ENCODE measurements at places on chromosomes 7 and 10. TPM values are rescaled to one million over a fixed set of nuclear protein-coding genes. Genes with fewer than 3 reads are reported as not detected.

SEMA3D gene
- 10.3 TPM for total RNA-seq

DNA sequence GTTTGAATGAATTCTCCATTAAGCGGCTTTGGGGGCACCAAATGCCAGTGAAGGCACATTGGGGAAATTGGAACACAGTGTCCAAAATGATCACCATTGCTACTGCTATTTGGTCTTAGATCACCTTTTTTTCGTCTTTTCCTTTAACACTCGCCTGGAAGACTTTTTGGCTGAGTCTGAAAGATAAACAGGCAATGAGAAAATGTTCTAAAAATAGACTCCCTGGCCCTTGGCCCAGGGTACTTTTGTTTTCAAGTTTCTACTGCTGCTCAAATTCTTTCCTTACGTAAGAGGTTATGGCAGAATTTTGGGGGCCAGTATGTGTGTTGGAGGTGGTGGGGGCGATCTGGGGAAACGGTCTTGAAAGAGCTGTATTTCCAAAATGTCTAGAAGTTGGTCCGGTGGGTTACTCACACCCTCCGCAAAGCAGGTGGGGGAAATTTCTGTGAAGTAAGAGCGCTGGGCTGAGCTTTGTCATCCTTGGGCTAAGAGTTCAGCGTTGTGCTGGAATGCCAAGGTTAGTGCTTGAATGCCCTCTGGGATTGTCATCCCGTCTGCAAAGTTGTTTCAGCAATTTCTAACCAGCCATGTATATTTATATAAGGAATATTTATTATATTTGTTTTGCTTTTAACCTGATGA is 1.3 kb upstream of the ITPRIP start:
- peak; percentile 93 for DNase-seq
- H3K27me3 ChIP-seq = no peaks in the 10 kb centered on the region

DNA sequence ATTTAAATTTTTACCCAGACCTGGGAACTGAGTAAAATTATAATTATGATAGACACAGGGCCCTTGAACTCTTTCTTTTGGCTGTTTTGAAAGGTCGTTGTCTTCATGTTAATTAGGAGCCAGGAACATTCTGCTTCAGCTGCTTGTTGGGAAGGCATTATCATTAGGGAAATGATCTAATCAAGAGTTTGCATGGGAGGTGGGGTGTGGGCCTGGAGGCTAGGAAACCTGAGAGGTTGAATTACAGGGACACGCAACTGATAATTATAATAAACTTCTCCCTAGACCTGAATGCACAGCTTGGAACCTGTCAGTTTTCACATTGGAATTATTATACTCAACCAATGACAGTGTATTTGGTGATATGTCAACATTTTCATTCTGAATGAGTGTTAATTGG is 237.7 kb downstream of the CACNB2 start:
- no peak overlapping the region for H3K4me3 ChIP-seq
- no peaks in the 10 kb centered on the region for H3K4me1 ChIP-seq
- no peaks in the 10 kb centered on the region for H3K27me3 ChIP-seq
- no peak for DNase-seq
- H3K36me3 ChIP-seq = no peaks in the 10 kb centered on the region

DNA sequence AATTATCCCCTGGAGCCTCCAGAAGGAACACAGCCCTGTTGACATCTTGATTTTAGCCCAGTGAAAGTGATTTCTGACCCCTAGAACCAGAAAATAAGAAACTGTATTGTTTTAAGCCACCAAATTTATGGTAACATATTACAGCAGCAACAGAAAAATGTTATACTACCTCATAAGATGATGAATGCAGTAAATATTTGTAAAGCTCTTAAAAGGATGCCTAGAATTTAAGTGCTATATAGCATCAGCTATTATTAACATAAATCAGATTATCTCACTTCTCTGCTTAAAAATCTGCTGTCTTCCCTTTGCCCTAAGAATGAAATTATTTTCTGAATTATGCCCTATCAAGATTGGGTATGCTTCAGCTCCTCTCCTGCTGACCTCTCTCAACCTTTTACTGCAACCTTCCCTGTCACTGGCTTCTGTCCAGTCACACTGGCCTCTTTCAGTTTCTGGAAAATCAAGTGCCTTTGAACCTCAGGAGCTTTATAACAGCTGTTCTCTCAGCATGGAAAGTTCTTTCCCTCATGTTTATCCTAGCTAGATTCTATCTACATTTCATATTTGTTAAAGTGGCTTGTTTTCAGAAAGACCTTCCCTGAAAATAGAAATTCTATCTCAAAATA is 78.9 kb downstream of the GPR37 start:
- H3K27ac ChIP-seq = no peak overlapping the region
- no peaks in the 10 kb centered on the region for H3K36me3 ChIP-seq
- H3K4me1 ChIP-seq = no peaks in the 10 kb centered on the region
- H3K27me3 ChIP-seq = no peaks in the 10 kb centered on the region
- H3K4me3 ChIP-seq = no peak overlapping the region

DNA sequence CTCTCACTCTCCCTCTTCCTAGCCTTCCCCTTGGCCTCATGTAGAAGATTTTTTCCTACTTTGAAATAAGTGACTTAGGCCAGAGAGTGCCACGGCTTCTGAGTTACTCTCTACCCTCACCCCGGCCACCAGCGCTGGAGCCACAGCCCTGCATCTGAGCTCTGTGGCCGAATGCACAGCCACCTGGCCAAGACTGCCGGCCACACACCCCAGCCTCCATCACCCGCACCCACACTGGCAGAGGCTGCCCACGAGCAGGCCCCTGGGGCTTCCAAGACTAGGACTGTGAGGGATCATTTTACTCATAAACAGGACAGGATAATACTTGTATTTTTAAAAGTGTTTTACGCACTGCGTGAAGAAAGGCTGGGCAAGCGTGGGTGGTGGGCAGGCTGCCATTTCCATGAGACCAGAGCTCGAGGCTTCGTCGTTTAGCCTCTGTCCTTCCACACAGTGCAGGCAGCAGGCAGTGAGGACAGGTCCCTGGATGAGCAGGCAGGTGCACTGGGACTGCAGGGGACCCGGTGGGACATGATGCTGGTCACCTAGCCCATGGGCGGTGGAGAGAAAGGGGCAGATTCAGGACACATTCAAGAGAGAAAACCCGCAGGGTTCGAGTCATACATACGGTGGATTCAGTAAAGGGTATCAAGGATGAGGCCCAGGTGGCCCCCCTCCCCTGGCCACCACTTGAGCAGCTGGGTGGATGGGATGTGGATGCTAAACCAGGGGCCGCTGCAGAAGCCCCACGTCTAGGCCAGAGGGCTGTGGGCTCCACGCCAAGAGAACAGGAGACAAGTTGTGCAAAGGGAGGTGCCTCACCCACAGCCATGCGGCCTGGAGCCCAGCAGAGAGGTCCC is 35.5 kb upstream of the RNF32 start:
- H3K4me1 ChIP-seq = peaks cover 14% of the 10 kb centered on the region
- H3K36me3 ChIP-seq = no peaks in the 10 kb centered on the region
- DNase-seq = no peak
- H3K27me3 ChIP-seq = no peaks in the 10 kb centered on the region
- no peak overlapping the region for H3K4me3 ChIP-seq

DNA sequence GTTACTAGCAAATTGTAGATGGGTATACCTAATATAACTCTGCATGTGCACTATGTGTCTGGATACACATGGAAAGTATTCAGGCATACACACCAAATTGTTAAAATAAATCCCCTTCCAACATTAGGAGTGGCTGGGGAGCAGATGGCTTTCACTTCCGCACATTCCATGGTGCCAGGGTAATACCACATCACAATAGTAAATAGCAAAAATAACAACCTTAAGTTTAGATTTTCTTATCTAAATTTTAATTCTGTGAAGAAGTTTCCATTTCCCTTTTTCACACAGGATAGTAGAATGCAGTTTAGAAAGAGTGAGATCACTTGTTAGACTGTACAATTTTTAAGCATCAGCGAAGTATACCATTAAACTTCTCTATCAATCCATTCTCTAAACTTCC is 5.8 kb upstream of the ALOX5 start:
- no peaks in the 10 kb centered on the region for H3K36me3 ChIP-seq
- H3K4me3 ChIP-seq = no peak overlapping the region
- H3K27me3 ChIP-seq = peaks cover 19% of the 10 kb centered on the region
- no peak for DNase-seq
- no peak overlapping the region for H3K27ac ChIP-seq

DNA sequence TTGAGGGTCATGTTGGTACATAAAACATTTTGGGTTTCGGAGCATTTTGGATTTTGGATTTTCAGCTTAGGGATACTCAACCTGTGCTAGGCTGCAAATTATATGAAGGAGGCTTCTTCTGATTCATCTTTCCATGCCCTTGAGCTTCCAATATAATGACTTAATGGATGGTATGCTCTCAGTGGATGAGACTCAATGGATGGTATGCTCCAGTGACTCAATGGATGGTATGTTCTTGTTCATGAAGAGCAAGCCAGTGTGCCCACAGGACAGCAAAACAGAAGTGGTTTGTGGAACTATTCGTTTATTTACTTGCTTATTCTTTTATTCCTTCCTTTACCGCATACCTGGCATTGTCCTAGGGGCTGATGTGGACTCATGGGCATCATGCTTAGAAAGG is 969.6 kb downstream of the LRMDA start:
- H3K4me3 ChIP-seq = no peak overlapping the region
- no peaks in the 10 kb centered on the region for H3K27me3 ChIP-seq
- H3K36me3 ChIP-seq = no peaks in the 10 kb centered on the region
- H3K27ac ChIP-seq = no peak overlapping the region
- H3K4me1 ChIP-seq = no peaks in the 10 kb centered on the region

Measured in endothelial cell of umbilical vein (primary cell).